ENCODE measurements at places on chromosomes 3 and 15.

DNA sequence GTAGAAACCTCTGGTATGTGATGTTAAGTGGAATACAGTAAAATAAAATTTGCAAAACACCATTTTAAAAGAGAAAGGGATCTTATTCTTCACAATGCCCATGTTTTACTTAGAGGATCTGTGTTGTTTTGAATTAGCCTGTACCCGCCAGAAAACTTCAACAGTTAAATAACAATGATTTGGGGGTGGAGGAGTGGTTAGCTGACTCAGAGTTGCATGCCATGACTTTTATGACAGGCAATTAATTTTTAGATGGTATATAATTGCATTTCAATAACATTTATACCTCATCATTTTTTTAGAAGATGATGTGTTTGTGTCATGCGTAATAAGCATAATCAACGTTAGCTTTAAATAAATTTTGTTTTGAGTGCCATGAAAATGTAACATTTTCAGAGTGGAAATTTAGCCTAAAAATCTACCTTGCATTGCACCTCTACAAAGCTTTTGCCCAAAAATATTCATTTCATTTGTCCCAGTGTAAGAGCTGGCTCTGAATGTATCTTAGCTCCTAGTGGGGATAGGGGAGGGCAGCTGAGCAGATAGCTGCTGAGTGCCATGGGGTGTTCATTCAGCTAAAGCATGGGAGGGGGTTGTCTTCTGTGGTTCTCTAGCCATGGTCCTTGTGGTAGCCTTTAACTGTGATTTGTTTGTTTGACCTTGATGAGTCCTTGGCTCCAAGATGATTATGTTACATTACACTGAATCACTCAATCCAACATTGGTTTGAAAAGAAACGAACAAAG lies 379.8 kb downstream of the LPP start:
- DNase-seq: no peak

- DNase-seq: no peak
Observed at GRCh38 chr3:110062716-110063115, 725.4 kb upstream of the DPPA4 start.

DNA sequence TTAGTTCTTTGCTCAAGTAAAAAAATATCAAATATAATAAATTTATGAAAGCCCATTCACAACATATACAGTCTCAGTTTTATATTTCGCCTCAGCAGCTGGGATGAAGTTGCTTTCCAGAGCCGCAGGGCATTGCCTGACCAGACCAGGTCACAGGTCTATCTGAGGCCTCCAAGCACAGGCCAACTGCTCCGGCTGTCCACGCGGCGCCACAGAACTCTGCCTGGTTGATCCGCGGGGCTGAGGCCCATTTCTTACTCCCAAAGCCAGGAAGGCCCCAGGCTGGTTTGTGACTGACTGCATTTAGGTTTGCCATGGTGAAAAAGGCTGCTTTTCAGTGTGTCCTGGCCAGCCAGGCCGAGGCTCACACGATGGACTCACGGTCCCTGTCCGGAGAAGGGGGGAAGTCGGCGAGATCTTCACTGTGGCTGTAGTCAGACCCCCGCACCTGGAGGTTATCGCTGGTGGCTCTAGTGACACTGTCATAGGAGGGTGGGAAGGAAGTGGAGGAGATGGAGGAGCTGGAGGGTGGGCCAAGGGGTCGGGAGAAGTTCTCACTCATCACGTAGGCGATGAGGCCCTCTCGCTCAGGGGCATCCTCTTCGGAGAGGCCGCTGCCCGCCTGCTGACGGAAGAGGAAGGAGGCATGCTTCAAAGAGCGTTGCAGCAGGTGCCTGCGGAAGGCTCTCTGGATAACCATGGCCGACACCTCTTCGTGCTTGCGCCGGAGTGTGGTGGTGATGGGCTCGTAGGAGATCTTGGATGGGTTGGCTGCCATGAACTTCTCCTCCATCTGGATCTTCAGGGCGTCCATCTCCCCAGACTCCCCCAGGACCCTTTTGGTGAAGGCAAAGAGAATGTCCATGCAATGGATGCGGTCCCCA lies 54.1 kb downstream of the EXOG start:
- DNase-seq: no peak

DNA sequence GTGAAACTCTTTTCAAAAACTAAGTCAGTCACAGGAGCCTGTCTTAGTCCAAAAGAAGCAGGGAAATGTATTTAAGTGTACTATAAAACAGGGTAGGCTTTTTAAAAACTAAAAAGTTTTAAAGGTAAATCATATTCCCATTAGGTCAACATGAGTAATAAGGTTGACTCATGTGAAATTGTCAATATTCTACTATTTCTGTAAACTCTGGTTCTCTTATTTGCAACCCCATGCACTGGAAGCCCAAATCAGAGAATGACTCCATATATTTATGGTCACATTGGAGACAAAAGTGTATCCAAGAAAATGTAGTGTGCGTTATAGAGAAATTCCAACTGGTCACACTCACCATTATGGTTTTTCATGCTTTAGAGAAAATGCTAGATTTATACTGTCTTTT lies 600.3 kb upstream of the TGFBR2 start:
- no peak for DNase-seq

DNA sequence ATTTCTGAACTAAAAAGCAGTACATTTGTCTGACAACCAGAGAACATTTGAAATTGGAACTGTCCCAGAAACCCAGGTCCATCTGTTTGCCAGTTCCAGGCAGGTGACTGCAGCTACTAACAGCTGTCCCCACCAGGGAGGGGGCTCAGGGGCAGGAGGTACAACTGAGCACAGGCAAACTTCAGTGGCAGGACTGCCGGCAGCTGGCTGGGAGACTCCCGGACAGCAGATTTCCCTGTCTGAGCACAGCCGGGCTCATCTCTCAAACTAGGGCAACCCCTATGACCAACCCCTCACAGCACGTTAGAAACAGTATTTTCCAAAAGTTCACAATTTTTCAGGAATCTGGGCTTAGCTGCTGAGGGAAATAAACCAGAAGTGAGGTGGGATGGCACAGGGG lies 88.8 kb downstream of the MEGF11 start:
- peak; percentile 59 for DNase-seq

- no peak for DNase-seq
Observed at GRCh38 chr3:138234401-138235179, 47.5 kb downstream of the ARMC8 start.

- DNase-seq: peak; percentile 70
Observed at GRCh38 chr15:31366169-31366734, 39.6 kb downstream of the KLF13 start.

GRCh38 chr15:60351066-60351465 lies 46.7 kb downstream of the ANXA2 start:
- DNase-seq: no peak

DNA sequence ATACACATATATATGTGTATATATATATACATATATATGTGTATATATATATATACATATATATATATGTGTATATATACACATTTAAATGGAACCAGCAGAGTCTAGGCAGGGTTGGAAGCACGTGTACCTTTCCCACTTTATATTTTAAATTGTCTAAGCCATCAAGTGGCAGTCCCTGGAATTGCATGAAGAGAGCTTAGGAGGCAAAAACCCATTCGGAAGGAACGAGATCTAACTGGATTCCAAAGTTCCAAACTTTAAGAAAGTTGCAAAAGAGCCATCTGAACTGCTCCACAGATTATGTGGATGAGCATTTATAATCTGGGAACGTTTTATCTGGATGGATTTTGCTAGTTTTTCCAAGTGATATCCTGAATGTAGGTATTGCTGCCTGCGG lies 186.5 kb downstream of the FOXP1 start:
- no peak for DNase-seq

DNA sequence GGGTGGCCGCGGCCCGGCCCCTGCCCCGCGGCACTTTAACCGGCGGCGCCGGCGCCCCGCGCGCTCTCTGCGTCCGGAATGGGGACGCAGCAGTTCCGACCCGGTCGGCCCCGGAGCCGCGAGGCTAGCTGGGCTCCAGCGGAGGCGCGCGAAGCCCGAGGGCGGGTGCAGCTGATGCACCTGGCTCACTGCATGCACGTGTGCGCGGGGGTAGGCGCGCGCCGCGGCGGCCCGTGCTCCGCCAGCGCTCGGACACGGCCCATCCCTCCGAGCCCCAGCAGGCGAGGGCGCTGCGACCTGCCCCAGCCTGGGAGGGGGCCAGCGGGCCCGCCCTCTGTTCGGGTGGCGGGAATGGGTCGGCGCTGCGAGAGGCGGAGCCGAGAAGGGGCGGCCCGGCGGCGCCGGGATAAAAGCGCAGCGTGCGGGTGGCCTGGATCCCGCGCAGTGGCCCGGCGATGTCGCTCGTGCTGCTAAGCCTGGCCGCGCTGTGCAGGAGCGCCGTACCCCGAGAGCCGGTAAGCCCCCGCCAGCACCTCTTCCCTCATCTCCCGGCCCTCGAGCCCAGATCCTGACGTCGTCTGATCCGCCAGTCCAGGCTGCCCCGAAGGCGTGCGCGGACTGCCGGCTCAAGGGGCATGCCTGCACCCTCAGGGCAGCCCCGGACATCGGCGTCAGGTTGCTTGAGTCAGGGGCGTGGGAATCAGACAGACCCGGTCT lies at the start of the genes CHDH and IL17RB:
CHDH (minus strand) TSS at position 286 of the 717 bp plus-strand sequence. CDS start 22,411 bp downstream, outside the sequence.
IL17RB (plus strand) TSS at position 435 of the 717 bp plus-strand sequence; CDS start at position 456, 21 bp downstream.
- peak; percentile 34 for DNase-seq

GRCh38 chr3:148360051-148360450 lies 337.7 kb upstream of the AGTR1 start:
- no peak for DNase-seq

GRCh38 chr15:86079508-86080266 lies at the start of gene AGBL1:
TSS of gene AGBL1 (plus strand) at chr15:86079871.
- no peak for DNase-seq

- no peak for DNase-seq
Observed at GRCh38 chr3:135311699-135312098, 516.6 kb downstream of the EPHB1 start.

- no peak for DNase-seq
Observed at GRCh38 chr3:156668073-156668763, 6.2 kb upstream of the TIPARP start.

DNA sequence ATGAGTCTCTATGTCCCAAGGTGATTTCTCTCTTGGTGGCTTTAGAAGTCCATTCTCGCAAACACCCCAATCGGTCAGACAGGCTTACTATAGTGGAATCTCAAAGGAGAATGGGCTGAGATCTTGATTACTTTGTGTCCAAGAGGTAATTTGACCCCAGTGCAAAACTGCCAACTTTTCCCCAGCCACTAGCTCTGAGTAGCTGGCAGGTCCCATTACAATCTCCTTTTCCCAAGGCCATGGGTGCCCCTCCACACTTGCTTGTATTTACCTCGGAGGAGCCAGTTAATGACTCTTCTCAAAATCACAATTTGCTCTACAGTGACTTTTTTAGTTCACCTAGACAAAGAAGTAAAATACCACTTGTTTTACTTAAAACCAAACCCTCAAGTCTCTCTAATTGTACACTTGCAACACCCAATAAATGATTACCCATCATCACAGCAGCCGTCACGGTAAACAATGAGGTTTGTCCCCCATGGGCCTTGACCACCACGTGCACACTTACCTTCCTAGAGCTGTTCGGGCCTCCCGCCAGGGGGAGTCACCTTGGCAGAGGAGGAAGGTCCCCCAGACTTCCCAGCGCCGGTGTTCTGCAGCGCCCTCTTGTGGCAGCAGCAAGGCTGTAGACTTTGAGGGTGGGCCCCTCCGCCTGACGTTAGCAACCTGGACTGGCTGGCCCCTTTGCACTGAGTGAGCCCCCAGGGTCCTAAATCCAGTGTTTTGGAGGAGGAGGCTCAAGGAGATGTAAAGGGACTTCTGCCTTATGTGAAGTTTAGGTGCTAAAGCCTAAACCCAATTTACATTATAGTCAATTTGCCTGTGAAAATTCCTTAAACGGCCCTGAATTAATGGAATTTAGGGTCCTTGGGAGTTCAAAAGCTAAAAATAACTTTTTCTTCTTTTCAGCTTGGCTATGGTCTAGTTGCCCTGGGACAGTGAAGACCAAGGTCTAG lies 18.7 kb upstream of the HDAC11 start:
- DNase-seq: peak; percentile 20

- DNase-seq: no peak
Observed at GRCh38 chr3:111910806-111911205, 51.7 kb downstream of the PHLDB2 start.

DNA sequence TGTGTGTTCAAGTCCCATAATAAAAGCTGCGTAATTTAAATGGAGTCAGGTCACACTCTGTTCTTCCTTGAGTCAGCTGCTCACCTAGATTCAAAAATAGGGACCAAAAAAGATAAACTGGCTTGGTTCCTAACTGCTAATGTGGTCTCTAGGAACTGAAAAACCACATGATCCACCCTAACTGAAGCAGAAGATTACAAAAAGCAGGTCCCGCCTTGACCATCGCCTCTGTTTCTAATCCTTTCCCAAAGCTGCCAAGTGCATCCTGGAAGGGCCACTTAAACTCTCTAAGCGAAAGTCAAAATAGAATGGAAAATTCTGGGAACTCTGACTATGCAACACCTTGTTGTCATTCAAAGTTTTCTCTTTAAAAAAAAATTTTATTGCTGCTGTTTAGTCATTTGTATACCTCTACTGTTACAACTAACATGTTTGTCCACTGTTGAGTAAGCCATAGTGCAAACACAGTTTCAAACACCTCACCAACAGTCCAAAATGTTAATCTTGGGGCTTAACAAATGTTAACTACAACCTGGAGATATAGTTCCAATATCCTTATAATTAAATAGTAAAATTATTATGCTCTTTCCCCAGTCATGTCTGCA lies 88.9 kb upstream of the THBS1 start:
- no peak for DNase-seq

DNA sequence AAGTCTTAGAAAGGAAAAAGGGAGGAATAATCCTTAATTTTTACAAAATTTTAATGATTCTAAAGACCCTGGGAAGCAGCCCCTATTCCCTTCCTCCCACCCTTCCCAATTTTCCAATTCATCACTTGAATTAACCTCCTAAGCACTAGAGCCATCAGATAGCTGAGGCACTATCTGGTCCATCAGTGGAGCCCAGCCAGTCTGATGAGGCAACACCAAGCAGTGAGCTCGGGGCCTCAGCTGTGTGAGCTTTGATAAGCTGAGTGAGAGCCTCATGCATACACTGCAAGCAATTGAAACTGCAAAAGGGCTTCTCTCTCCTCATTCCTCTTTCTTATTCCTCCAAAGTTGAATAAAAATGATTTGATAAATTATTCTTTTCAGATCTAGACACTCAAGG lies 31.9 kb downstream of the TUSC7 start:
- no peak for DNase-seq

- no peak for DNase-seq
Observed at GRCh38 chr3:53503195-53503594, 8.8 kb downstream of the CACNA1D start.

GRCh38 chr3:159170436-159171003 lies 368.7 kb downstream of the MFSD1 start:
- DNase-seq: no peak

- no peak for DNase-seq
Observed at GRCh38 chr3:132783152-132783551, 60.9 kb upstream of the NPHP3 start.

- peak; percentile 1 for DNase-seq
Observed at GRCh38 chr3:72011485-72011884, 226.5 kb upstream of the PROK2 start.

DNA sequence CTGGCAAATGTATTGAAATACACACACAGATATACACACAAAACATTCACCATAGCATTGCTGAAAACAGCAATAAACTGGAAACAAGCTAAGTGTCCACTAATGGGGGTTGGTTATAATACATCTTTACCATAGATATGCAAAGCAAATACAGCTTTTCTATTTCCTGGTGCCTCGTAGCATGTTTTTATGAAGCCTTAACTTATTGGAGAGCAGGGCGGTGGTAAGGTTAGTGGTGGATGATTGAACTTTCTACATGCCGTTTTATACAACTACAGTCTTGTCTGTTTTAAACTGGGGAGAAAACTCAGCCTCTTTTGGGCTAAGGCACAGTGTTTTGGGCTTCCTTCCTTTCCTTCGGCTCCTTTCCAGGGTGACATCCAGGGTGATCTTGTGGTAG lies 104.5 kb downstream of the NR2F2 start:
- no peak for DNase-seq

GRCh38 chr15:51825698-51826097 lies 3.8 kb upstream of the TMOD3 start:
- DNase-seq: no peak

- DNase-seq: no peak
Observed at GRCh38 chr3:170603770-170604510, 18.1 kb upstream of the SLC7A14 start.

Measured in COR-L47 (cell line).